Amygdala (tissue), 56 donors: ENCODE measurements at places on chromosomes 5 and 9.
A peak's percentile ranks its signal among the peaks of the same experiment; 100 is the strongest.

GRCh38 chr5:405421-405820 lies 37.6 kb upstream of the EXOC3 start:
- DNase-seq: no peak

GRCh38 chr5:158880483-158881001 lies 219.2 kb downstream of the EBF1 start:
- DNase-seq: no peak

GRCh38 chr5:148426514-148426913 lies 42.8 kb downstream of the FBXO38 start:
- DNase-seq: no peak

- DNase-seq: no peak
Observed at GRCh38 chr5:82881571-82882174, 195.5 kb downstream of the TMEM167A start.

- DNase-seq: no peak
Observed at GRCh38 chr5:142841511-142842265, 71.5 kb downstream of the ARHGAP26 start.

GRCh38 chr5:134436523-134437339 lies 25.1 kb upstream of the CDKN2AIPNL start:
- peak; percentile 26 for DNase-seq

DNA sequence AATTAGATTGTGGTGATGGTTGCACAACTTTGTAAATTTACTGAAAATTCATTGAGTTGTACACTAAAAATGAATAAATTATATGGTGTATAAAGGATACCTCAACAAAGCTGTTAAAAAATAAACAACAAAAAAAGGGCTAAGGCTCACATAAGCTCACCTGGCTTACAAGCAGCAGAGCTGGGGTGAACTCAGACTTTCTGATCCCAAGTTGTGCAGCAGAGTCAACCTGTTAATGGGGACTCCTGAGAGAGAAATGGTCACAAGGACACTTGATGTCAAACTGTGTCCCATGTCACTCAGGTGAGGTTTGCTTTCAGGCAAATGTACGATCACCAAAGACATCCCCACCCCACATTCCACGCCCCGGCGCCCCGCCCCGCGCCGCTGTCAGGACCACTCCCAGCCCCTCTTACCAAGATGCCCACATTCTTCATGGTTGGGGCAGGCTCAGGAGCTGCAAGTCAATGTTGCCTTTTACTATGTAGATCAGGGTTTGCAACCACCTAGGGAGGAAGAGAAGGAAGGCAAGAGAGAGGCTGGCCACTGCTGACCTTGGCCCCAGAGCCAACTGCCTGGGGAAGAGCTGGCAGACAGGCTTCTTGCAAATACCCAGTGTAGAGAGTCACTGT lies 22.4 kb upstream of the SLC36A1 start:
- DNase-seq: no peak

DNA sequence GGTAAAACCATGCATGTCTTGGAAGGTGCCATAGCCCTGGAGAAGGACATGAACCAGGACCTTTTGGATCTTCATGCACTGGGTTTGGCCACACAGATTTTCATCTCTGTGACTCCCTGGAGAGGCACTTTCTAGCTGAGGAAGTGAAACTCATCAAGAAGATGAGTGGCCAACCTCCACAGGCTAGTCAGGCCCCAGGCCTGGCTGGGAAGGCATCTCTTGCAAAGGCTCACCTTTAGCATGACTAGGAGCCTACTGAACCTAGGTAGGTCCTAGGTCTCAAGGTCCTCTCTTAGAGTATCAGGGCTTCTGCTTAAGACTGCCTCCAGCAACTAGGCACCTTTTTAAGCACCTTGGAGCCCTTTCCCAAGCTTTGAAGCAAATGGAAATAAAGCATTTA lies 1448.7 kb upstream of the ACO1 start:
- DNase-seq: no peak
